ENCODE measurements at places on chromosomes 1 and 21.

DNA sequence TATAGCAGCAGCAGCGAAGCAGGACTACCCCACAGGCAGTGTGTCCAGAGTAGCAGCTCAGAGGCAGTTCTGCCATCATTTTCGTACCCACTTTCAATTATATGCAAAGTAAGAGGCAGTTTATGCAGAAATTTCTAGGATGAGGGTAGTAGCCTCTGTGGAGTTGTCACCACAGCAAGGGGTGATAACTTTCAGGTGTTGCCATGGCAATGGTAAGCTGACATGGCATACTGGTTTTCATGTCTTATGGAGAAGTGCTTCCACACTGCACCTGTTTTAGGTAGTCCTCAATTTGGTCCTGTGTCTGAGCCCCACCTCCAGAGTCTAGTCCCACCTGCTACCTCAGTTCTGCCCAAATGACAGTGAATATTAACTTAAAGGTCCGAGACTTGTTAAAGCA, 133.3 kb upstream of the SYT6 start:
- peaks cover 7% of the 10 kb centered on the region for H3K27me3 ChIP-seq
- H3K4me3 ChIP-seq = no peak overlapping the region
- H3K4me1 ChIP-seq = no peaks in the 10 kb centered on the region

DNA sequence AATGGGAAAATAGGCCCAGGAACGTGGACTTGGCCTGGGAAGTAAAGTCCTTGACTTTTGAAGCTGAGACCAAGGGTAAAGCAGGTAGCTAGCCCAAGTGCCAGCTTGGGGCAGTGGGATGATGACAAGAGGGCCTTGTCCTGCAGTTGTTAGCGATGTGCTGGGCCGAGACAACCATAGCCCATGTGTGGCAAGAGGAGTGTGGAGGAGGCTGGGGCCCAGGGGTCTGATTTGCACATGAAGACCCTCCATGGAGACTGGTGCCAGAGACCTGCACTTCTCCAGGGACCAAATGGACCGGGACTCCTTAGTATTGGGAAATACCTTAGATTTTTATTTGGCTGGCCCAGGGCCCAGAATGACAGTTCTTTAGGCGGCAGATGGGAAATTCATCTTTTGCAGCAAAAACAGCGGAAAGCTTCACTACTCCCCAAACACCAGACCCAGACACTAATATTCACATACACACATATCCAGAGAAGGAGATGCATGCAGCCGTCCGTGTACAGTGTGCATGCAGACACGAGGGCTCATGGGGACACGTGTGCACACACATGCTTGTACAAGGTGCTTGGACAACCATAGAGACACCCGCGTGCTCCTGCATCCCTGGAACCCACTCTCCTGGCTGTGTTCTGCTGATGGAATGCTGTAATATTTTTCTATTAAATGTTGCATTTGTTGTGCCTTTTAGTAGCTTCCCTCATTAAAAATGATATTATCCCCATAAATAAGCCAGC, 78.1 kb upstream of the CSF3R start:
- DNase-seq = no peak
- H3K27me3 ChIP-seq = peaks cover 83% of the 10 kb centered on the region
- no peaks in the 10 kb centered on the region for H3K4me1 ChIP-seq
- no peak overlapping the region for H3K4me3 ChIP-seq
- H3K36me3 ChIP-seq = no peaks in the 10 kb centered on the region
- no peak overlapping the region for H3K27ac ChIP-seq

DNA sequence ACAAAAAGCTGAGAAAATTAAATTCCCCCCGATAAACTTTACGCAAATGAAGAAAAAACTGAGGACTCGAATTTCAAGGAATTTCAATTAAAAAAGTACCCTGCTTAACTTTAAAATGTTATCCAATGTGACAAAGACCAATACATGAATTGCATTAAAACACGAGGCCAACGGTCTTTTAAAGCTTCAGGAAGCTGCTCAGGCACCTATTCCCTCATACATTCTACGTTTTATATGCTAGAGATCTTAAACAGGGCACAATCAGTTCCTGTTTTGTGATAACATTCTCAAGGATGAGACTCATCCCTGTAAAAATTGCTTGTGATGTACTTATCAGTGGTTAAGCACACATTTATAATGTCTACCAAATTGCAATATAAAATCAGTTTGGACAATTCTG, 3.0 kb downstream of the YOD1 start:
- no peak overlapping the region for H3K4me3 ChIP-seq
- peaks cover 93% of the 10 kb centered on the region for H3K4me1 ChIP-seq
- peaks cover 19% of the 10 kb centered on the region for H3K36me3 ChIP-seq
- no peaks in the 10 kb centered on the region for H3K27me3 ChIP-seq
- no peak overlapping the region for H3K27ac ChIP-seq

GRCh38 chr1:3907031-3907534, 7.0 kb upstream of the C1orf174 start:
- H3K4me1 ChIP-seq = peaks cover 5% of the 10 kb centered on the region
- peaks cover 36% of the 10 kb centered on the region for H3K27me3 ChIP-seq
- H3K27ac ChIP-seq = no peak overlapping the region
- no peak overlapping the region for H3K4me3 ChIP-seq
- DNase-seq = no peak

GRCh38 chr1:10789047-10789791, 7.2 kb downstream of the CASZ1 start:
- H3K27me3 ChIP-seq = peaks cover 37% of the 10 kb centered on the region
- H3K4me1 ChIP-seq = peaks cover 100% of the 10 kb centered on the region
- peak overlapping the region; percentile 51 for H3K4me3 ChIP-seq
- H3K27ac ChIP-seq = peak overlapping the region; percentile 60

DNA sequence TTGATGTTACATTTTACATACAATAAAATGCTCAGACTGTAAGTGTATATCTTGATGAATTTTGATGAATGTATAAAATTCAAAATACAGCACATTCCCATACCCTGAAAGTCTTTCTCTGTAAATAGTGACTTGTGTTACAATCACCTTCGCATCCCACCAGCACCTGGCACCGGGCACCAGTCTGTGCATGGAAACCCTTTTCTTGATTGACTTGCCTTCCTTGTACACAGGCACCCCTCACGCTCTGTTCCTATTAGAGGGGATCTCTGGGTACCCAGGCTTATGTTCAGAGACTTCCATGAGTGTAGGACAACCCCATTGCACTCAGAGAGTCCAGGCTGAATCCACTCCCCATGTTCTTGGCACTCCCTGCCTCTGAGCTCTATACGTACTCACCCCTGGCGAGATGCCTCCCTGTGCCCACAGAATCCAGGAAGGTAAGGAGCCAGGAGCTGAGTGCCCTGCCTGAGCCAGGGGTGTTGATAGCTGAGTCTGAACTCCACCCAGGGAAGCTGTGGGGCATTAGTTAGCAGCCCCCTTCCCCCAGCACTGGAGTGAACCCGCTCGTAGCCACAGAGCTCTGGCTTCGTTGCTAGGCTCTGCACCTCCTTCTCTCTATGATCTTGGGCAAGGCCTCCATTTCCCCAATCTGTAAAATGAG, 22.5 kb upstream of the PKP1 start:
- no peaks in the 10 kb centered on the region for H3K36me3 ChIP-seq
- no peak overlapping the region for H3K4me3 ChIP-seq
- peaks cover 57% of the 10 kb centered on the region for H3K27me3 ChIP-seq
- H3K27ac ChIP-seq = no peak overlapping the region

DNA sequence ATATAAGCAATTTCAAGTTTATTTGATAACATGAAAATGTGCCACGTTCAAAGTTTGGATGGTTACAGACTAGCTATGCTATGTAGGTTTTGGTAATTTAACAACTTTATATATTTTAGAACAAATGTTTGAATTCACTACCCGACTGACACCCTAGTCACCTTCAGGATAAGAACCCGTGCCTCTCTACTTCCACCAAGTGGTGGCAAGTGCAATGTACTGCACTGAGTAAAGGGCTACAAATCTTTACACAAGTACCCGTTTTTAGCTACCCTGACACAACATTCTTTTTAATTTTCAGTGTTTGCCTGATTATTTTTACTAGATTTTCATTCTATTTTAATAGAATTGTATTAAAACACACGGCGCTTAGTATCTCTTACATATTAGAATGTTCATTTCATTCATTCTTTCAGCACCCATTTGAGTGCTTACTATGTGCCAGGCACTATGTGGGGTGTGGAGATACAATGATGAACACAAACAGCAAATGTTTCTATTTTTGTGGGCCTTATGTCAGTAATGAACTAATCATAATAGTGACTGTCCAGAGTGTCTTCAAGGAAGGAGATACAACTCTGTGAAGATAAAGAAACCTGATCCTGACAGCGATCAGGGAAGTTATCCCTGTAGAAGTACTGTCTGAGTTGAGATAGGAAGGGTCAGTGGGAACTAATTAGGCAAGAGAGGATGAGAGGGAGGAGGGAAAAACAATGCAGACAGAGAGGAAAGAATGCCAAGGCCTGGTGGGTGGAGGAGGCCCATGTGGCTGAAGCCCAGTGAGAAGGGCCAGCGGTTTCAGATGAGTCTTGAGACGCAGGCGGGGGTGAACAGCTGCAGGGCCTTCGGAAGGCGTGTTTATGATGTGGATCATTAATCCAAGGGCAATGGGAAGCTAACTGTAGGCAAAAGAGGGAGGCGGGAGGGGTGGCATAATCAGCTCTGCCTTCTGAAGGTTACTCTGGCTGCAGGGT, 3.8 kb downstream of the LCA5L start:
- no peaks in the 10 kb centered on the region for H3K27me3 ChIP-seq
- DNase-seq = no peak
- H3K36me3 ChIP-seq = no peaks in the 10 kb centered on the region

DNA sequence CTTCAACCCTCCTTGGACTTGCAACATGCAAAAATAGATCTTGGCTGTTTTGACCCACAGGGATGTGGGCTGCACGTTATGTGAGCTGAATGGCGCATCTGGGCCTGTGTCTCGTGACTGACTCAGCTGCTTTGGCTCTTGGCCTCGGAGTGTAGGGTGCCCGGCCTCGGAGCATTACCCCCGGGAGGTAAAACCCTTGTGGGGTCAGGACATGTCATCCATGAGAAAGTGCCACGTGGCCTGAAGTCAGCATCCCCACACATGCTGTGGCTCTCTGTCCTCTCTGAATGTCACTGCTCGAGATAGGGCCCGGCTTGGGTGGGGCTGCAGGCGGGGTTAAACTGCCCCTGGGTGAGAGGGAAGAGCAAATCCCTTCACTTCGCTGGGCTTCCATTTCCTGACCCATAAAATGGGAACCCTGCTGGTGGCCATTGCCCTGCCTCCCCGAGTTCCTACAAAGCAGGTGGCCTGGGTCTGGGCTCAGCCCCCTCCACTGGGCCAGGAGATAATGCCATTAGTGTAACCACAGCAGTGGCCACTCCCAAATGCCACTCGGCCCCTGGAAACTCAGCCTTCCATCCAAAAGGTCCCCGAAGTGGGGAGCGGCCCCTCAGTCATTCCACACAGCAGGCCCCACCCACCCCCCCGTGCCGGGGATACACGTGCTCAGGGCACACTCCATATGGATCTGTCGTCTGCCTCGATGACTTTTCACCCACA, 22.8 kb upstream of the TSPEAR start:
- no peak overlapping the region for H3K4me3 ChIP-seq
- no peak overlapping the region for H3K27ac ChIP-seq
- H3K36me3 ChIP-seq = peaks cover 6% of the 10 kb centered on the region

DNA sequence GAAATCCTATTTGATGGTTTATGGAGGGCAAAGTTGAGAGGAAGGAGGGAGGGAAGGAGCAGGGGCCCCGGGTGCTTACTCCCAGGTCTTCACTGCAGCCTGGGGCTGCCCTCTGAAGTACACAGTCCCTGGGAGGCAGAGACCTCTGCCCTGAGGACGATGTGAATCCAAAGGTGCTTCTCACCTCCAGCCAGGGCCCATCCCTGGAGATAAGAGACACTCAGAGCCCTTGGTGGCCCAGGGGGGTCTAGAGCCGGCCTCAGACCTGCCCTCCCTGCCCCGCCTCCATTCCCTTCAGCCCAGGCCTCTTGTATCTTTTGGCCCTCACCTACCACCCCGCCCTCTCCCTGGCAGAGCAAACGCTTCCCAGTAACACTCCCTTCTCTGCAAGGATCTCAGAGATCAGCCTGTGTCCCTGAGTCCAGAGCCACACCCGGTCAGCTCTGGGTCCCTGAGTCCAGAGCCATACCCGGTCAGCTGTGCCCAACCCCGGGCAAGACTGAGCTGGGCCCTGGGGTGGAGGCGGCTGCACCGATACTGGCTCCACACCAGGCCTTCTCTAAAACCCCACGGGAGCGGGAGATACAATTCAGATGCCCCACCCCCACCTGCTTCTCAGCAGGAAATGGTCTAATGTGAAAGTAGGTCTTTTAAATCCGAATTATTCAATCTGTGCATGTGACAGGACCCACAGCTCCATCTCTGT, 3.6 kb upstream of the GNB1 start:
- peak overlapping the region; percentile 70 for H3K27ac ChIP-seq
- peaks cover 48% of the 10 kb centered on the region for H3K4me1 ChIP-seq
- peak; percentile 56 for DNase-seq
- H3K36me3 ChIP-seq = no peaks in the 10 kb centered on the region
- no peaks in the 10 kb centered on the region for H3K27me3 ChIP-seq

GRCh38 chr1:213947200-213947801, 40.5 kb upstream of the PROX1 start:
- no peaks in the 10 kb centered on the region for H3K27me3 ChIP-seq
- no peak overlapping the region for H3K27ac ChIP-seq
- no peaks in the 10 kb centered on the region for H3K36me3 ChIP-seq

GRCh38 chr1:29043274-29043965, 80.3 kb downstream of the TMEM200B start:
- peaks cover 10% of the 10 kb centered on the region for H3K36me3 ChIP-seq
- H3K4me3 ChIP-seq = peak overlapping the region; percentile 16
- no peak for DNase-seq
- peak overlapping the region; percentile 74 for H3K27ac ChIP-seq

Measured in left ventricle myocardium inferior (tissue), 1 donor.